NAMALWA (cell line): ENCODE measurements at places on chromosomes 4 and X.
A peak's percentile ranks its signal among the peaks of the same experiment; 100 is the strongest.

DNA sequence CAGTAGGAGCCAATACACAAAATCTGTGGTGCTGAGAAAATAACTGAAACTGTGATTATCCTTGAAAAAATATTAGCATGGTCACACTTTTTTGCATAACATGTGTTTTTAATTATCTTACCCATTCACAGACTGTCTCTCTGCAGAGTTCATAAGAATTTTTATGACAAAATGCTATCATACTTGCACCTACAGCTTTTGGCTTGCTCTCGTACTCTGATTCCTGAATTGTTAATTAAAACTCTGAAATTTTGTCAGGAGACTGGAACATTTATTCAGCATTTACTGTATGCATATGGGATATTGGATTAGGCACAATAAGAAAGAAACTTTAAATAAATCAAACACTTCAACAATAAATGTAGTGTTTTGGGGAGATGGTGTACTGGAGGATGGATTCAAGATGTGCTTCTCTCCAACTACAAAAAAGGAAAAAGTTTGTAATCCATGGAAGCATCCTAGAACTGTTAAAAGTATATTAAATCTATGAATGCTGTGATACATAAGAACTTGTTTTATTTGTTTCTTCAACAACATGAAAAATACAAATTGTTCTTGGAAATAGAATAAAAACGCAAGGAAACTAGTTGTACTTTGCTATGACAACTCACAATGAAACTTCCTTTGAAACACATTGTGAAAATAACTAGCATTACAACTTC, 260.5 kb downstream of the SPATA18 start:
- no peak for DNase-seq

DNA sequence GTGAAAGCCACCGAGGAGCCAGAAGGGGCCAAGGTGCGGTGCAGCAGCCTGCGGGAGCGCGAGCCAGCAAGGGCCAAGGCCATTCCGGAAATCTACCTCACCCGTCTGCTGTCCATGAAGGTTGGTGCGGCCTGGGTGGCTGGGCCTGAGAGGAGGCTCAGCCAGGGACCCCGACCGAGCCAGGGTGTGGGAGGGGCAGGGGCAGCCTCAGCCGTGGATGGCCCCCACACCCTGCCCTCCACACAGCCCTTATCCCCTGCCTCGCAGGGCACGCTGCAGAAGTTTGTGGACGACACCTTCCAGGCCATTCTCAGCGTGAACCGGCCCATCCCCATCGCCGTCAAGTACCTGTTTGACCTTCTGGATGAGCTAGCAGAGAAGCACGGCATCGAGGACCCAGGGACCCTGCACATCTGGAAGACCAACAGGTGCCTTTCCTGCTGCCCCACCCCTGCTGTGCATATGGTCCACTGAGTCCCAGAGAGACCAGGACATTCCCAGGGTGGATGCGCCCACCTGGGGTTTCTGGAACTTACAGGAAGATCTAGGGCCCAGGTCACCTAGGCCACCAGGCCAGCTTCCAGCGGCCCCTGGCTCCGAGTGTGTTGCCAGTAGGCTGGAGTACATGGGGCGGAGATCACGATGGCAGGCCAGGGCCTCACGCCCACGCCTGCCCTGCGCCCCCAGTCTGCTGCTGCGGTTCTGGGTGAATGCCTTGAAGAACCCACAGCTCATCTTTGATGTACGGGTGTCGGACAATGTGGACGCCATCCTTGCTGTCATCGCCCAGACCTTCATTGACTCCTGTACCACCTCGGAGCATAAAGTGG, 3.4 kb upstream of the SRPK3 start:
- DNase-seq = no peak

- no peak for DNase-seq
These were observed 23.5 kb upstream of the SPINK2 start for GRCh38 chr4:56844802-56845580.

DNA sequence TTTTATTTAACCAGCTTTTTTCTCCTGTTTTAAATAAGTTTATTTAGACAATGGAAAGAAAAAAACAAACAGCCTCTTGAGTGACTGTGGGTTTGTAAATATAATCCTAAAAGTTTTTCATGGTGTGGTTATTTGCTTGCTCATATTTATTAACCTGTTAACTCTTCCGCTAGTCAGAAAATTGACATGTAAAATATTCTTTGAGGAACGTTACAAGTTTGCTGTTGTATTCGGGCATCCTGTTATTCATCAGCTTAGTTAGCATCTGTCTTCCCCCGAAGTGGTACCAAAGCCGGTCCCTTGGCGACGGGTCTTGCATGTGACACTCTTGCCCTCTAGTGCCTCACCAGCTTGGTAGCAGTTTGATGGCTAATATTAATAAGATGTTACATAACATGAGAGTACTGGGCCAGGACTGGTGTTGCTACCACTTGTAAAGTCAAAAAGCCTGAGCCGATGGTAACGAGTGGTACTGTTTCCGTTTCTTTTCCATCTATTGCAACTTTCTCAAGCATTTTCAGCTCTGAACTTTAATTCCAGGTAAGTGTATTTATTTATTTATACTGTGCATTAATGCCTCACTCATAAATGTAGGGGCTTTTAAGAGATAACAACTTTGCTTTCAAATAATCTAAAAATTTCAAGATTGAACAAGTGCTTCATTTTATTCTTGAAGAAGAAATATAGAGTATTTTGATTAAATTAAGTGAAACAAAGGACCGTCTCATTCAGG, at the start of gene NDST3:
TSS of gene NDST3 (plus strand) at position 434 of the 733 bp plus-strand sequence. CDS start 19,425 bp downstream, outside the sequence.
- DNase-seq = peak; percentile 62

GRCh38 chrX:35076061-35076460, 133.5 kb downstream of the FAM47B start:
- DNase-seq = no peak

GRCh38 chr4:683982-684622, 4.8 kb downstream of the SLC49A3 start:
- peak; percentile 38 for DNase-seq

DNA sequence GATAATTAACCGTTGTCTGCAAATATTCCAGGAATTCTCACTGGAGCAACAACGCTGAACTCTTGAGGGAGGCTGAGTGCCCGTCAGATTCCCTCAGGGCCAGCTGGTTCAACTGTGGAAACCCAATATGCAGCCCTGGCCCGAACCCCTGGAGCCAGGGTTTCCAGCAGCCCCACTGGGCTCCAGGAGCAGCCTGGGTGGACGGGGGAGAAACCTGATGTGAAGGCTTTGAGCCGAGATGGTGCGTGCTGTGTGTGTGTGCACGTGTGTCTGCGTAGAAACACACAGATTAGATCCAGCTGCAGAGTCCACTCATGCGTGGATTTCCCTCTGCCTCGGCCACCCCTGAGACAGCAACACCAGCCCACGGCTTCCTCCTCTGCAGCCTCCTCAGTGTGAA, 19.4 kb upstream of the SLC25A6 start:
- DNase-seq = no peak

DNA sequence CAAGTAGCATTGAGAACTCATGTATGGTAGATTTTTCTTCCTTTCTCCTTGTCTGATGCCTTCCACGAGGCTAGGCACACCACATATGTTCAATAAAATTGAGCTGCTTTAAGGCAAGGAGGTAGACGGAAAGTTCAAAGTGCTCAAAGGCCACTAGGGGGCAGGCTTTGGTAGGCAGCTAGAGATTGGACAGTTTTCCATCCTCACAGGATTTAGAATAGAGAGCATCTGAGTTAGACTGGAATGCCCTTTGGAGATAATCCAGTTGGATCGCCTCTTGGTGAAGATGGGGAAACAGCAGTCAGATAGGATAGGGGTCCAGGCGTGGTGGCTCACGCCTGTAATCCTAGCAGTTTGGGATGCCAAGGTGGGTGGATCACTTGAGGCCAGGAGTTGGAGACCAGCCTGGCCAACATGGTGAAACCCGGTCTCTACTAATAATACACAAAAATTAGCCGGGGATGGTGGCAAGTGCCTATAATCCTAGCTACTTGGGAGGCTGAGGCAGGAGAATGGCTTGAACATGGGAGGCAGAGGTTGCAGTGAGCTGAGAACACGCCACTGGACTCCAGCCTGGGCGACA, 30.4 kb downstream of the ELF4 start:
- peak; percentile 69 for DNase-seq

DNA sequence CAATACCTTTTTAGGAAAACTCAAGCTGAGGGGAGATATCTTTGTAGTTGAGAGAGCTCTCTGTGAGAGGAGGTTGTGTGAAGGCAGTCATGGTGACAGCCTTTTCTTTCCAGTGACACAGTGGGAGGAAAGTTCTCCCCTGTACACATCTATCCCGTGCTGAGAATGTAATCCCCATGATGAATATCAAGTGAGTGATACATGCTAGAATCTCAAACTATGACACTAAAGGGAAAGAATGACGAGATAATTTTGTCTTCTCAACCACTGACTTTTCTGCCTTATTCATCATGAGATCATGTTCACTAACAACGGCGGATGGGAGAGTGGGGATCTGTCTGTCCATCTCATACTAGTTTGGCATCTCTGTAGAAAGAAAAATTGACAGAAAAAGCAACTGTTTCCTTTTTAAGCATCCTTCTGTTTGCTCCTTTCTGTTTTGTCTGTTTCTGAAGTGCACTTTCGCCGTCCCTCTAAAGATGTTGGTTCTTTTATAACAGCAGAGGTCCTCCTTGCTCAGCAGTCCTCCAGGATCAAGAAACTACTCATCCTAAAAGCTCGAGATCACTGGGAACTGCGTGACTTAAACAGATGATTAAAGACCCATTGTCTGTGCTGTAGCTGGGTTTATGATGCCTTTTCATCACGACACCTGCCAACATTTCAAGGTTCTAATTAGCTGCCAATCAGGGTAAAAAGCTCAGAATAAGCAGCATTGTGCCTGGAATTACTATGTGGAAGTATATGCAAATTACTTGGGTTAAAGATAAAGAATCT, 137.6 kb downstream of the DCK start:
- DNase-seq = no peak

GRCh38 chr4:18021470-18021719, 160 bp downstream of the LCORL start:
- no peak for DNase-seq

DNA sequence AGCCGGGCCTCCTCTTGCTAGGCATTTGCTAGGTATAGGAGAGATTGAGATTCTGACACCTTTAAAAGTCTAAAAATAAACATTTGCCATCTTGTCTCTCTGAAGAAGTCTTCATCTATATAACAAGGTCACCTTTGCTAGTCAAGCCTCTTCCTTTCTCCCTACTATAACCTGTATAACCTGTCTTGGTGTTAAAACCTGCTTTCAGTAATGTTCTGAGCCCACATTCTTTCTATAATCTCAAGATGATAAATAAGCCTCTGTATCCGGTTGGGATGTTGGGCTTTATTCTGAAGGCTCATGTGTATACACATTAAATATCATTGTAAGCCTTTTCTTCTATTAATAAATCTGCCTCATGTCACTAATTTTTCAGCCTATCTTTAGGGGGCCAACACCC, 10.2 kb downstream of the ASIC5 start:
- no peak for DNase-seq

DNA sequence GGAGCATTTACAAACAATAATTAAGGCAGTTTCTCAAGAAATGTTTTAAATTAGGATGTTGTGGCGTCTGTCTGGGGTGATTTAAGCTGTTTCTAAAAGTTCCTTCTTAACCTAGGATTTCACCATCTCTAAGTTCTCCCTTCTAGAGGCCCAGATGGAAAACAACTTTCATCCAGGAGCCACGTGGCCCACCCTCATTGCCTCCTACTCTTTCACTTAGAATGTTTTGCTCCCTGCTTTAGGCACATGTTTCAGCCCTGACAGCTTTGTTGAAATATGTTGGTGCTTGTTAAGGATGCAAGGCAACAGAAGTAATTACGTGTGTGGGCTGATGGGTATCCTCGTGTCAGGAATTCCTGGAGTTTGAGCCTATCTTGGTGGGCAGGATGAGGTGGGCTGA, 131.3 kb downstream of the GUCY2F start:
- DNase-seq = no peak

GRCh38 chrX:70480660-70481018, 36.0 kb downstream of the DLG3 start:
- DNase-seq = no peak

- DNase-seq = no peak
These were observed 20.9 kb upstream of the ING2 start for GRCh38 chr4:183483997-183484396.

- no peak for DNase-seq
These were observed 172.4 kb upstream of the SCML1 start for GRCh38 chrX:17564689-17565409.

DNA sequence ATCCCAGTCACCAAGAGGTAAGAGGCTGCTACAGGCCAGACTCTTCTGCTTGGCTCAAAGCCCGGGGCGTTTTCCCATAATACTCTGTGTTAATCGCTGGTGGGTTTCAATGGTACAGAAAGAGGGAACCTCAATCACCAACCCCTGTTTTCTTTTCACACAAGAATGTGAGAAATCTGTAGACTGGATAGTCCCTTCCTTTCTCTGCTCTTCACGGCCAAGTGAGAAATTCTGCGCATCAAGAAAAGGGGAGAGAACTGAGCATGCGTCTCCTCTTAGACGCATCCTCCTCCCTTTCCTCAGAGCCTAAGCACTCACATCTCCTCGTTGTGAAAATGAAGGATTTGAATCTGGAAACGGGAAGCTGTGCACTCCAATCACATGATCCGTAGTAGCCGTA, 64.7 kb downstream of the CLNK start:
- DNase-seq = no peak

GRCh38 chrX:154369449-154370299, 4.8 kb downstream of the FLNA start:
- peak; percentile 39 for DNase-seq

DNA sequence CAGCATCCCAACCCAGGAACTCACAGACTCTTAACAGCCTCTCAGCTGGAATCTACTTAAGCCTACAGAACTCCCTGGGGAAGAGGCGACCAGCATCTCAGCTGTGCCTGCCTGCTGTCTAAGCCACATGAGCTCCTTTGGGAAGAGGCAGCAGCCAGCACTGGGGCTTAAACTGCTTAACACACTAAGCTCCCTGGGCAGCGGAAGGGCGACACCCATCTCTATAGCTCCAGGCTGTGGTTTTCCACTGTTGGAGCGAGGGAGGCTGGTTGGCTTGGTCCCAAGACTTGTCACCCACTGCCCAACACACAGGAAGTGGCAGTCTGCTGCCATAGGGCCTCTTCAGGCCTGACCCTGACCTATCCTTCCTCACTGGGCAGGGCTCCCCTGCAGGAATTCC, 1544.1 kb upstream of the ADGRL3 start:
- no peak for DNase-seq

GRCh38 chr4:78627966-78628678, 76.6 kb downstream of the ANXA3 start:
- no peak for DNase-seq

GRCh38 chr4:156766846-156767245, 204.8 kb downstream of the PDGFC start:
- DNase-seq = no peak

- no peak for DNase-seq
These were observed 5.9 kb downstream of the ZFYVE28 start for GRCh38 chr4:2412534-2412884.
